ENCODE measurements at places on chromosomes 3 and 15. TPM values are rescaled to one million over a fixed set of nuclear protein-coding genes. Genes with fewer than 3 reads are reported as not detected.

The IL17RB gene
- not detected for total RNA-seq

- DNase-seq: no peak
Measured at GRCh38 chr3:115323380-115323779, 176.3 kb upstream of the ZBTB20 start.

DNA sequence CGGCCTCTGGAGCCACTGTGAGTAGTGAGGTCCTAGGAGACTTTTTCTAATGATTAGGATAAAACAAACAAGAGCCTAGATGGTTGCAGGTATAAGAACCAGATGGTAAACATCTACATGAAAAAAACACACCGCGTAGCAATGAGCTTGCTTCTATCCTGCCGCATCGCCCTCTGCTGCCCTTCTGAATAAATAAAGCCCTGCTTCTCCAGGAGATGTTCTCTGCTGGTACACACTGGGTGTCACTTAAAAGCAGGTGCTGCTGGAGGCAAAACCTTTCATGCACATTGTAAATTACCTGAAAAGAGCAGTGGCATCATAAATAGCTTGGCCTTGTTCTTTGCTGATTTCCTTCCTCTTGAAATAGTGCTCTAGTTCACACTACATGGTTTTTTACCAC is 164.4 kb upstream of the TOPAZ1 start:
- no peak for DNase-seq

DNA sequence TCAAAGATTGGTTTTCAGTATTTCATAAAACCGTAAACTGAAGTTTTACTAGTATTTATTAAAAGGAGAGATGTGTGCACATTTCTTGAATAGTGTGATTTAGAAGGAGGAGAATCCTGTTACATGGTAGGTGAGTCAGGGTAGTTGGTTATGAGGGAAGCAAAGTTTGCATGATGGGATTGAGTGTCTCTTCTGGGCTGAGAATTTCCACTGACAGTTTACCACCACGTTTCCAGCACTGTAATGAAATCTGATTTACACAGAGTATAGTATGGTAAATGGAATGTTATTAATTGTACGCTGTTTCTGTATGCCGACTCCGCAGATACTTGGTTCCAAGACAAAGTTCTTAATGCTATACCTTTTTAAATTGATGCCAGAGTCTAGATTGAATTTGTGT is 1.6 kb downstream of the NECTIN3 start:
- DNase-seq: peak; percentile 27

GRCh38 chr15:77747175-77748077 is 114.7 kb upstream of the LINGO1 start:
- DNase-seq: no peak

DNA sequence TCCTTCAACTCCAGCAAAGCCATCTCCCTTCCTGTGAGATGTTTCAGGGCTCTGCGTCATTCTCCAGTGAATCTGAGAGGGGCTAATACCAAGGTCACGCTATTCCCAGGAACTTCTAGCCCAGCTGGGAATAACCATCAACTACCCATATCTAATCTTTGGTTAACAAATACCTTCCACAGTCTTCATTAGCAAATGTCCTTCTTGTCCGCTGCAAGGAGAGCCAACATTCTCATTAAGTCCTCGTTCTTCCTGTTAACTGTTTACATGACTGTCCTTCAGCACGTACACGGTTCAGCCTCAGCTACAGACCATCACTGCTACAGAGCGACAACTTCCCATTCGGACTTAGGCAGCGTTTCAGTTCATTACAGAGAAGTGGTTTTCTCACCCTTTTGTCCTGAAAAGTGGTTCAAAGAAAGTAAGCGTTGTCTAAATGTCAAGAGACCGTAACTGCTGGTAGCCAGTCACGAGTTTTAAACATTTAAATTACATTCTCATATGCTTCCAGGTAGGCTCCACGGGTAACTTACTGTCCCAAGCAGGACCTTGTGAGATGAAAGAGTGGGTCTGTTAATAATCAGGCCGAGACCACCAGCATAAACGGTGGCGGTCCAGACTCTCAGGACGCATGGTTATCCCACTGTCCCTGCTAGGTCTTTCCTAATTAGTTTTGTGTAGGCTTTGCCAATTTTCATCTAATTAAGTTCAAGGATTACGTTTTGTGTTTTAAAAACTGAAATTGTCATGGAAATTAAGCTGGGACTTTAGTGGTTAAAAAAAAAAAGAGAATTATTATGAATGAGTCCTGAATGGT is 63.8 kb downstream of the CHSY1 start:
- no peak for DNase-seq

The FANCD2 gene
- 36.7 TPM for total RNA-seq

- peak; percentile 78 for DNase-seq
Measured at GRCh38 chr3:27312044-27312668, 57.0 kb downstream of the NEK10 start.

DNA sequence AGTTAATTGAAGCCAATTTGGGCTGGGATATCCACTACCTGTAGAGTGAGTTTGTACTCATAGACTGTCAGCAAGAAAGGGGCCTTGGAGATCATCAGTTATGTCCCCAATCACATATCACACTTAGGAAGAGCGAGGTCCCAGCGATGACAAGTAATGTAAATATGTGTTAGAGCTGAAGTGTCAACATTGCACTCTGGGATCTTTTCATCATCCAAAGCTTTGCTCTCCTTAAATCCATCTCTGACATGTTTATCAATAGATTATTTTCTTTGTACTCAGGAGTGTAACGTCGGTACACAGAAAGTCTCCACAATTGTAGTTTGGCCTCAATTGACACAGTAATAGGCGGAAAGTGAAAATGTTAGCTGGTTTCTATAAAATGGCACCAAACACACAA is 113.7 kb upstream of the TPRG1 start:
- DNase-seq: no peak

GRCh38 chr15:57112178-57112577 is 193.7 kb downstream of the TCF12 start:
- DNase-seq: no peak

The BCHE gene
- not detected for total RNA-seq

DNA sequence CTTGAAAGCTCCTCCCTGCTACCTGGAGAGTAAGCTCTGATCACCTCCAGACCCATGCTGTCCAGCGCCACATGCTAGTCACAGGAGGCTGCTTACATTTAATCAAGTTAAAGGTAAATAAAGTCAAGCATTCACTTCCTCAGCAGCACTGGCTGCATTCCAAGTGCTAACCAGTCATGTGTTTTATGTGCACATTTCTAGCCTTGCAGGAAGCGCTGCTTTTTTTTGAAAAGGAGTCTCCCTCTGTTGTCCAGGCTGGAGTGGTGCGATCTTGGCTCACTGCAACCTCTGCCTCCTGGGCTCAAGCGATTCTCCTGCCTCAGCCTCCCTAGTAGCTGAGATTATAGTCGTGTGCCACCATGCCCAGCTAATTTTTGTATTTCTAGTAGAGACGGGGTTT is 279.2 kb downstream of the GABRG3 start:
- DNase-seq: no peak

The HCN4 gene
- total RNA-seq: not detected

GRCh38 chr3:184174284-184174645 is 390 bp upstream of the AP2M1 start:
- DNase-seq: no peak

The CCDC54 gene
- not detected for total RNA-seq

DNA sequence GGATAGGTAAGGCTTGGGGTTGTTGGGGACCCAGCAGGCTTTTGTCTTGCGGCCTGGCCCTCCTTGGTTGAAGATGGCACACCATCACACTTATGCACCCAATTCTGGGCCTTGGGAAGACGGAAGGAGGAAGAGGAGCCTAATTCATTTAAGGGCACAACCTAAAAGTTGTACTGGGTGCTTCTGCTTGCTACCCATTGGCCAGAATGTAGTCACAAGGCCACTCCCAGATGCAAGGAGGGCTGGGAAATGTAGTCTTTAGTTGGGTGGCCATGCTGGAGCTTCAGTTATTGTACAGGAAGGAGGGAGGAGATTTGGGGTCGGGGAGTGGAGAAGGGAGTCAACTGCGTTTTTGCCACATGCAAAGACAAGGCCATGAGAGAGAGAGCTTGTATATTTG is 109.2 kb downstream of the TMEM266 start:
- DNase-seq: no peak

- DNase-seq: no peak
Measured at GRCh38 chr15:98955331-98955730, 52.3 kb downstream of the PGPEP1L start.

DNA sequence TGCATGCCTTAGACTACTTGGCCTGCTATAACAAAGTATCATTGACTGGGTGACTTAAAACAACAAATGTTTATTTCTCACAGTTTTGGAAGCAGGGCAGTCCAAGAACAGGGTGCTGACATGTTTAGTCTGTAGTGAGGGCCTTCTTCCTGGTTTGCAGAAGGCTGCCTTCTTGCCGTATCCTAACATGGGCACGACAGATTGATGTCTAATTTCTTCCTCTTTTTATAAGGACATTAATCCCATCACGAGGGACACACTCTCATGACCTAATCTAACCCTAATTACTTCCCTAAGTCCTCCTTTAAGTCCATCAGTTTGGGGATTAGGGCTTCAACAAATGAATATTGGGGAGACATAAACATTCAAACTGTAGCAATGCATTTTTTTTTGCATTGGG is 10.9 kb upstream of the GOLGA8B start:
- DNase-seq: no peak

DNA sequence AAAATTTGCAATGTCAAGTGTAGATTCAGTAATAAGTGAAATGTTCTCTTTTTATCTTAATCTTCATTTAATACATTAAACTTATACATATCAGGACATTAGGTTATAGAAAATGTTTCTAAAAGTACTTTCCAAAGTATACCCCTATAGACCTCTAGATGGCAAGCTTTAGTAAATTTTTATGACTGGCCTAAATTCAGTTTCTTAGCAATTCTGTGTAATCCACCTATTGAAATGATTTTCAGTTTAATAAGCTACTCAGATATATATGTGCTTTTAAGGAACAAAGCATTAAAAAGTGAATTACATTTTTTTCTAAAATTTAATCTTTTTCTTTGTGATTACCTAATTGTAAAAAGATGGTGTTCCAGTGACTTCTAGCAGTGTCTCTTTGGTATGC is 342.2 kb downstream of the GBE1 start:
- DNase-seq: no peak

DNA sequence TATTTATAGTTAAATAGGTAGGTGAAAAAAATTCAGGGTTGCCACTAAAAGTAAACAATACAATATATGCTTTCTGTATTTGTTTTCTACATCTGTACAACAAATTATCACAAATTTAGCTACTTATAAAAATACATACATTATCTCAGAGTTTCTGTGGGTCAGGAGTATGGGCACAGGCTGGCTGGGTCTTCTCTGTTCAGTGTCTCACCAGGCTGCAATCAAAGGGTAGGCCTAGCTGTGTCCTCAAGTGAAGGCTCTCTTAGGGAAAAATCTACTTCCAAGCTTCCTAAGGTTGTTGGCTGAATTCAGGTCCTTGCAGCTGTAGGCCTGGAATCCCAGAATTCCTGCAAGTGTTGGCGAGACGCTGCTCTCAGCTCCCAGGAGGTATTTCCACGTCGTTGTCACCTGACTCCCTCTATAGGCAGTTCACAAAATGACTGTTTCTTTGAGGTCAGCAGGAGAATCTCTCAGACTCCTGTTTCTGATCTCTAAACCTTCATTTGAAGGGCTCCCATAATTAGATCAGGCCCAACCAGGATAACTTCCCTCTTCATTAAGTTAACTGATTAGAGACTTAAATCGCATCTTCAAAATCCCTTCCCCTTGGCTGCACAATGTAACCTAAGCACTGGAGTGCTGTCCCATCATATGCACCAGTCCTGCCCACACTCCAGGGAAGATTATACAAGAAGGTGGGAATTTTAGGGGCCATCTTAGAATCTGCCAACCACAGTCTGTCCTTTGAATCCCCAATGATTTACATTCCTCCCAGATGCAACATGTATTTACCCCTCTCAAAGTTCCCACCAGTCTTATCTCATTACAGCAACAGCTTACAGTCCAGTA is 296.6 kb downstream of the SUCLG2 start:
- no peak for DNase-seq

The SCG5 gene
- total RNA-seq: 0.87 TPM

DNA sequence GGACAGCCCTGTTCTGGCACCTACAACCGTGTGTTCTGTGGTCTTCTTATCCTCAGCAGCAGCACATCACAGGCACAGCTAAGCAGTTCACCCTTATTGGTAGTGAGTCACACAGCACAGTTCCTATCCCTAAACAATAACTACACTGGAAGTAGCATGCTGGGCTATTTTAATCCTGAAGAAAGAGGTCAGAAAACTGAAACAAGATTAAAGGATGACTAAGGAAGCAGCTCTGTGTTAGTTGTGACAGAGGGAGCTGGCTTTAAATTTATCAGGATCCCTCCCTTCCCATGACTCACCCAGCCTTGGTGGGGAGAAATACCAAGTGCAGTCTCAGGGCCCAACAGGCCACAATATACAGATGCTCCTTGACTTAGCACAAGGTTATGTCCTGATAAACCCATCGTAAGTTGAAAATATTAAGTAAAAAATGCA is 144.3 kb downstream of the ERC2 start:
- DNase-seq: peak; percentile 71

- no peak for DNase-seq
Measured at GRCh38 chr15:82186719-82187406, 75.7 kb downstream of the EFL1 start.

All from SJSA1 (cell line).